Endothelial cell (in vitro differentiated cells): ENCODE measurements at places on chromosomes 7 and 10.

- no peak for DNase-seq
Observed at GRCh38 chr10:131174211-131174565, 137.3 kb downstream of the TCERG1L start.

DNA sequence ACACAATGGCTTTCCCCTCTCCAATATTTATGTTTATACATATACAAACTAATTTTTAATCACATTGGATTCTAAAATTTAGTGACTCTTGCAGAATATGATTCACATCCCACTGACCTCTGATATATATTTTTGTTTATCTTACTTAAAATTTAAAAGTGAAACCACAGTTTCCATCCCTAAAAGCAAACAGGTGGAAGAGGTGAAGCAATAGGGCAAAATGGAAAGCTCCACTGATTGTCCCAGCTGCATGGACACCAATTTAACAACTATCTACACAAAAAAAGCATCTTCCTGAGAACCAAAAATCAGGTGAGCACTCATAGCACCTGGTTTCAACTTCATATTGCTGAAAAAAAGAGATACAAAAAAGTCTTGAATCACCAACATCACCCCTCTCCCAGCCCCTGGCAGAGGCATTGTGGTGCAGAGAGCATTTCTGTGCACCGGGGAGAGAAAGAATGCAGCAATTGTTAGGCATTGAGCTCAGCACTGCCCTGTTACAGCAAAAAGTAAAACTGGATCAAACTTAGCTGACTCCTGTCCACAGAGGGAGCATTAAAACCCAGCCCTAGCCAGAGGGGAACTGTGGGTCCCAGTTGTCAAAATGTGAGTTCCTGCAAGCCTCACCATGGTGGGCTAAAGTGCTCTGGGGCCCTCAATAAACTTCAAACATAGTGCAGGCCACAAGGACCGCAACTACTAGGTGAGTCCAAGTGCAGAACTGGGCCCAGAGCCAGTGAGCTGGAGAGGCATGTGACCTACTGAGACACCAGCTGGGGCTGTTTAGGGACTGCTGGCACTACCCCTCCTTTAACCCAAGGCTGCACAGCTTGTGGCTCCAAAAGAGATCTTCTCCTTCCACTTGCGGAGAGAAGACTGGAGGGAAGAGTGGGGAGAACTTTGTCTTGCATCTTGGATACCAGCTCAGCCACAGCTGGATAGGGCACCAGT, 92.1 kb downstream of the SIRT1 start:
- DNase-seq, result no peak

DNA sequence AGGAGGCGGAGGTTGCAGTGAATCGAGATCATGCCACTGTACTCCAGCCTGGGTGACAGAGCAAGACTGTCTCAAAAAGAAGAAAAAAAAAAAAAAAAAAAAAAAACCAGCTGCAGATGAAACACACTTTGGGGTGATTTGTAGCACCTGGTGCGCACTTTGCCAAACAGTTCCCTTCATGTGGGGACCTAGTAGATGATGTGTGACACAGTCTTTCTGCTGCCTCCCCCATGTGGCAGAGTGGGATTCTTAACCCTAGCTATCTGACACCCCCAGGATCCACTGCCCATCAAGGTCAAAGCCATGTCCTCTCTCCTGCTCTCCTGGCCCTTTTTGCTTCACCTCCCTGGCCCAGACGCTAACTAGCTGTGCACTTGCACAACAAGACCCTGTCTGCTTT, 52.1 kb upstream of the PDZD8 start:
- no peak for DNase-seq

DNA sequence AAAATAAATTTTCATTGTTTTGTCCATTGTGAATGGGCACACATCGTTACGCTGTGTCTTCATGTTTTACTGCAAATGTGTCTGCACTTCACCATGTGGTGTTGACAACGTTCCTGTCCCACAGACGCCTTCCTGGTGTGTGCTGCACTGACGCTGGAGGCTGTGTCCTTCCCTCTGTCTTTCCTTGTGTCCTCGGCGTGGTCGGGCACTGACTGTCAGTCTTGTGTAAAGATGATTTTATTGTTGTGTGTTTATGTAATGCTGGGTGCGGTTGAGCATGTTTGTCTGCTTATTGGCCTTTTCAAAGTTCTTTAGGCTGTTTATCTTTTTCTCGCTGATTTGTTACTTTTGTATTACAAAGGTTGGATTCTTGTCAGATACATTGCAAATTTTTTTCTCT, 18.1 kb downstream of the IDI2 start:
- no peak for DNase-seq
